ENCODE measurements at places on chromosomes 7 and 10.

DNA sequence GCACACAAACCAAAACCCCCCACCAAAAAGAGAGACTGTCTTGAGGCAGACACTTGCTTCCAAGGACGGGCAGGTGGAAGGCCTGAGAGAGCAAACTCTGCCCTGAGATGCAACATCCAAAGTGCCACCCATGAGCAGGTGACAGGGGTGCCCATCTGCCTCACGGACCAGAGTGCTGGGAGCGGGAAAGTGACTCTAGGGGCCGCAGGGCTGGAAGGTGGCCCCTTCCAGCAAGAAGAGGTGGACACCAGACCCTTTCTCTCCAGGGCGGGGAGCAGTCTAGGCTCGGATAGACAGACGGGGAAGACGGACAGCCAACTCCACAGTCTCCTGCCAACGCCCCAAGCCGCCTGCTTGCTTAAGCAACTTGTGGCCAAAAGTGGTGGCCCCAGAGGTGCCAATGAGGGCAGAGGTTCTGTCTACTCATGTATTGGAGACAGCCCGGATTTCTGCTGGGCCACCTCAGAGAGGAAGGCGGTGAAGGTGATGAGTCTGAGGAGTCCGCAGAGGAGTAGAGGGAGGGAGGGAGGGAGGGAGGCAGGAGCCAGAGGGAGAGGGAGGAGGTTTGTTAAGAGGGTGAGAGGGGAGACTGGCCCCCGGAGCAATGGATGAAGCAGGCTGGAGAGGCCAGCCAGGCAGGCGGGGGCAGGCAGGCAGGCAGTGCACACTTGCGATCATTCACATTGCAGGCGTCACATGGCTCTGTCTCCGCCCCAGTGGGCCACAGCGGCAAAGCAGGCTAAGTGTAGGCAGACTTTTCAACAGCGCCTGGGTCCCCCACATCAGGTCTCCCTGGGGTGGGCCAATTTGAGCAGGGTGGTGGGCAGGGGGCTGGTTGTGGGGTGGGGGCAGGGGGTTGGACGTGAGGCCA, 65.6 kb downstream of the SLC29A4 start:
- no peak for DNase-seq

DNA sequence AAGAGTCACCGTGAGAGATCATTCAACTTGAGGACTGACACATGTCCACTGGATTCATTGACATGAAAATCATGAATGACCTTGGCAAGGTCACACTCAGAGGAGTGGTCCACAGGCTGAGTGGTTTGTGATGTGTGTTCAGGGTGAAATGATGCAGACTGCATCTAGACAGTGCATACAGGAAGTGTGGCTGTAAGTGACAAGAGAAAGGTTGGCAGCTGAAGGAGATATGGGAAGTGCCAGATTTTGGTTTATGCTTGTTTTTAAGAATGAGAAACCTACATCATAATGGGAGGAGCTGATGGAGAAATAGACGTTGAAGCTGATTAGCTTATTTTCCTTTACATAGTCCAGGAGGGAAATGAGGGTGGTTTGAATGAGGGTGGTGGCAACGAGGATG, 64.8 kb upstream of the VIPR2 start:
- DNase-seq: no peak

- DNase-seq: no peak
Observed at GRCh38 chr10:78712147-78712546, 356.6 kb upstream of the ZMIZ1 start.

- DNase-seq: no peak
Observed at GRCh38 chr10:13899941-13900340, 313.2 kb downstream of the PRPF18 start.

GRCh38 chr7:127920787-127921438, 110.3 kb downstream of the LRRC4 start:
- DNase-seq: no peak

DNA sequence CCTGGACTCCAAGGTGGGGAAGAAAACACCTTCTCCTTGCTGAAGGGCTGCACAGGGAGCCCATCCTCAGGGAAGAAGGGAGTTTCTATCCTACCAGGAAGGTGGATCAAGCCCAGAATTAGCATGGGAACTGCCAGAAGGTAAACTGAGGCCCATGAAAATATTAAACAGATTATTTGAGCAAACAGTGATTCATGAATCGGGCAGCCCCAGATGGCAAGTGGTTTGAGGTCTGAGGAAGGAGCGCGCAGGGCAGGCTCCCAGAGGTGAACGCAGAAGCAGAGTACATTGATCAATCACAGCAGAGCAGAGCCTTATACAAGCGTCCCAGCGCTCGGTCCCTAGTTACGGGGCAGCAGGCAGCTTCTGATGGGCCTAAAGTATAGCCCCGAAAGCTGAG, 35.8 kb upstream of the PROSER2 start:
- no peak for DNase-seq

- no peak for DNase-seq
Observed at GRCh38 chr7:137682596-137682995, 164.2 kb downstream of the DGKI start.

- no peak for DNase-seq
Observed at GRCh38 chr7:88339195-88339922, 32.7 kb upstream of the STEAP4 start.

GRCh38 chr10:80100116-80100515, 21.7 kb downstream of the TMEM254 start:
- DNase-seq: no peak

DNA sequence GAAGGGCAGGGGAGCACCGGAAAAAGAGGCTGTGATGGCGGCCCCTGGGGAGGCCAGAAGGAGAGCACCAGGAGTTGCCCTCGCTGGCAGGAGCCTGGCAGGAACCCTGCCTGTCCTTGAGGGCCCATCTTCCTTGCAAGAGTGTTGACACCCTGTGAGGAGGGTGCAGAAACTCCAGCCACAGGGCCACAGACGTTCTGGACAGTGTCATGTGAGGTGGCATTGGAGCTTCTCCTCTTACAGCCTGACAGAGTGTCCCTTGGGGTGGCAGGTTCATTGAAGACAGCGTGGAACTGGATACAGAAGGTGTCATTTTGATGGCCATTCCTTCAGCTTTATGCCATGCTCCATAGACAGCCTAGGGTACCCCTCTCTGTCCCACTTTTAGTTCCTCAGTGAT, 54.2 kb downstream of the RBM20 start:
- no peak for DNase-seq

- no peak for DNase-seq
Observed at GRCh38 chr10:73920089-73920488, 9.2 kb downstream of the PLAU start.

DNA sequence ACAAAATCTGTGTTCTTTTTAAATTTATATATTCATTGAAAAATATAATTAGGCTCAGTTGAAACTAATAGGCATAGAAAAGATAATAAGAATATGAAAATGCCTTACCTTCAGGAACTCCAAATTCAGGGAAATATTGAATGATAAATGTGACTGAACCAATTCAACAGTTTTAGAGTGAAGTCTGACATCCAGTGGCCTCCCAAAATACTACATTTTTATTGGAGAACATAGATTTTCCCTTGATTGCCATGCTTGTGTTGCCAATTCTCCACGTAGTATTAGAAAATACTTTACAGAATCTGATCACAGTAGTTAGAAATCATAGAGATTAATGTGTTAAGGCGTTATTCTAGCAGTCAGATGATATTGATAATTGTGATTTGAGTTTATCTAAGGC, 1246.7 kb downstream of the GATA3 start:
- DNase-seq: no peak

DNA sequence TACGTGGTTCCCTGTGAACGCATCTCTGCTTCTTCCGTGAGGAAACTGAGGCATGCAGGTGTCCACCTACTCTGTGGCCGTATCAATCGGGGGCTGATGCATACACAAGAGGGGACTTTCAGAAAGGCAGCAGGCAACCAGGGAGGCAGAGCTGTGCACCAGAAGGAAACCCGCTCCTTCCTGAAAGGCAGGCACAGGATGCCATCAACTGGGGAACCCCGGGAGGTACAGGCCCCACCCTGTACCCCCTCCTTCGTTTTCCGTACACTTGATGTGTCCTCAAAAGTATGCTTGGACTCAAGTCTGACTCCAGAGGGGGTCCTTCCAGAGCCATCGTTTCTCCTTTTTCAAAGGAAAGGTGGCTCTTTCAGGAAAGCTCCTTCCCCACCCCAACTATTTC, 59.5 kb downstream of the ASB13 start:
- no peak for DNase-seq

GRCh38 chr10:61029411-61029810, 85.4 kb upstream of the RHOBTB1 start:
- no peak for DNase-seq

- no peak for DNase-seq
Observed at GRCh38 chr7:151088856-151089699, 2.8 kb downstream of the AGAP3 start.

DNA sequence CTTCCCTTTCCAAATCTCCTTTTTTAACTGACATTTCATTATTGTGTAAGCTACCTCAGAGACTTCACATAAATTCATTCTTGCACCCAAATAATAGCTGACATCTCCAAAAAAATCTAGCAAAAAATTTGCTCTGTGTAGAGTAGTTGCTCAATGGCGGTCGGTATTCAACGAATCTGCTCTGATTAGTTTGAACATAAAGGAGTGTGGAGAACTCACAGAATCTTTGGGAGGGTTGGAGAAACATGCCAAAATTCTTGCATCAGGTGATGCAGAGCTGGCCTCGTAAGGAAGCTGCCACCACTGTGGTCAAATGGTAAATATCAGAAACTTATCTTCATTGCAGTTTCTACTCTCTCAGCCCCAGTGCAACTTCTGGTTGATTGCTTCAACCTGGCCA, 201.2 kb upstream of the MDFIC start:
- DNase-seq: no peak

DNA sequence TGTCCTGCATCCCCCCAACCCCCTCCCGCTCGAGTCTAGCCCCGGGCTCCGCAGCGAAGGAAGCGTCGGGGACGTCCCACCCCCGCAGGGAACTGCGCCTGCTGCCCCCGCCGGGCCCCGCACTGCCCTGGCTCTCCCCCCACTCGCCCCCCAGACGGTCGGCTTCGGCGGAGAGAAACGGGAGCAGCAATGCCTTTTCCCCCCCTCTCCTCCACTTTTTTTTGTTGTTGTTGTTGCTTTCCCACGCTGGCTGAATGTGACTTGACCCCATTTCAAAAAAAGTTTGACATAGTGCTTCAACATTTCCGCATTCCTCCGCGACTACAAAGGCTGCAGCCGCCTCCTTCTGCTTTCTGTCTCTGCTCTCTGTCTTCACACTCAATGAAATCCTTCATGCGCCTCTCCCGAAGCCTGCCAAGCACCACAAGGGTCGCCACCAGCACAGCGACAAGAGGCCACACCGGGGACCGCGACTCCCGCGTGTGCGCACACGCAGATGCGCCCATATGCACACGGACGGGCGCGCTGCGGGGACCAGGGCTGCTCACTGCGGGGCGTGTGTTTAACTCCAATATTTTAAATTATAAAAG, 1.0 kb downstream of the CDK6 start:
- no peak for DNase-seq

DNA sequence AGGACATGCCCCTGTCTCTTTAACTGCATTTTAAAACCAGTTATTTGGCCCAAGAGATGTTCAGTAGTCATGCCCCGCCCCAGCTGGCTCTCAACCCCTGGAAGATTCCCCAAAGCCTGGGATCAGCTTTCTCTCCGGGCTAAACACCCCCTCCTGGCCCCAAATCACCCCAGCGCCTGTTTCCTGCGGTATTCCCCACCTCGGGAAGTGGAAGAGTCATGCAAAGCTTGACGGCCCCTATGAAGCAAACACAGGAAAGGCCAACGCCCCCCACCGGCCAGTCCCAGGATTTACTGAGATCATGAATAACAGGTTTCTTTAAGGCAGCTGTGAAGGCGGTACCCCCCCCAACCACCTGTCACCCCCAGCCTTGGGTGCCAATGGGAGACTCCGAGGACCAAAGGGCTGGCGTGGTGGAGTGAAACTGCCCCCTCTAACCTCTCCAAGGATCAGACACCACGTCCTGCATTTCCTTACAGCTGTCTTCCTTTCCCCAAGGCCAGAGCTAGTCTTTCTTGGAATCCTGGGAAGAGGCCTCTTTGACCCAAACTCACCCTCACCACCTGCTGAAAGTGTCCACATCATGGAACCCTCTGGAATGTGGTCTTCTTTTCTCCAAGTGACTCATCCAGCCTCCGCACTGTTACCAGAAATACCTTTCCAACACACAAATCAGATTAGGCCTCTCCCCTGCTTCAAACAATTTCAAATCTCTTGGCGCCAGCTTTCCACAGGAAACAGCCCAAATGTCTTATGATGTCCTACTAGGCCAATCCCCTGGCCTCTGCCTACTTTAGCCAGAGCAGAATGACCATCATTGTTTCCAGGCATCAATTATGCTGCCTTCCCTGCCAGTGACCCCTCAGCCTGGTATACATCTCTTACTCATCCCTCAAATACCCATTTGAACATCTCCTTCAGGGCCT, 301.5 kb downstream of the ZEB1 start:
- no peak for DNase-seq

GRCh38 chr10:129626796-129627435, 159.9 kb downstream of the MGMT start:
- no peak for DNase-seq

- no peak for DNase-seq
Observed at GRCh38 chr10:60662917-60663614, 115.2 kb upstream of the CDK1 start.

DNA sequence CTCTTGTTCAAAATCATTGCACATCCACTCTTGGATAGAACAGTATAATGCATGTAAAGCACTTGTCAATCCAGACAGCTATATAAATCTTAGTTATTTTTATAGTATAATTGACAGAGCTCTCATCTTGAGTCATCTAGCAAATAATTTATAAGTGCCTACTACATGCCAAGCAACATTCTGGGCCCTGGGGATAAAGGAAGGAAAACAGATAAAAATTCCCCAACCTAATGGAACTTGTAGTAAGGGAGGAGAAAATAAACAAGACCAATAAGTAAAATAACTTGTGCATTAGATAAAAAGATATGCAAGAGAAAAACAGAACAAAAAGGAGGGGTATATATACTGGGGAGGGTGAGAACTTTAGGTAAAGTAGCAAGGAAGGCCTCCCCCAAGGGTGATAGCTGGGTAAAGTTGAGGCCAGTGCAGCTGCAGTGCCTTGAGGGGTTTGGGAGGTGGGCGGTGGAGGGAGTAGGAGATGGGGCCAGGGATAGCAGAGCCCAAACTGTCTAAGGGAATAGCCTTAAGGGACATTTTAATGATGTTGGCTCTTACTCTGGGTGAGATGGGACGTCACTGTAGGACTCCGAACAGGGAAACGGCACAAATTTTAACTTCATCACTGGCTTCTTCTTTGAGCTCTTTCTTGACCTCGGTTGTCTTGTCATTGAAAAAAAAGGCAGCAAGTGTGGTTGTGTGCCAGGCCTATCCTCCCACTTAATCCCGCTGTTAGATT, 79.3 kb upstream of the SEC61G start:
- DNase-seq: no peak

DNA sequence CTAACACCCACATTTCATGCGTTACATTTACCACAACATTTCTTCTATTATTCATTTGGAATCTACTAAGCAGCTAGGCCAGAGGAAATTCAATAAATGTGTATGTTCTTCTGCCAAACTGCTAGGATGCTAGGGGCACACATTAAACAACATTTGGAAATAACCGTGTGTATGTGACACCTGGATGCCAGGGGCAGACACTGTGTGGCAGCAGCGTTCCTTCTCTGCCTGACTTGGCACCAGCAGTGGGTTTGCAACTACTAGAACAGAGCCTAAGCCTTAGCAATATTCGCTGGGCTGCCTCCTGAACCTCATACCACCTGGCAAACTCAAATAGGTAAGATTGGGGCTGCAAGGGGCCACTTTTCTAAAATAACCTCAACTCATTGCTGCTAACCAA, 182.1 kb downstream of the CHCHD3 start:
- DNase-seq: no peak

- no peak for DNase-seq
Observed at GRCh38 chr7:112452102-112452888, 2.0 kb downstream of the IFRD1 start.

- DNase-seq: no peak
Observed at GRCh38 chr7:45417268-45417667, 156.9 kb upstream of the ADCY1 start.

All from effector CD8-positive, alpha-beta T cell (primary cell).